Stimulated activated CD4-positive, alpha-beta T cell treated with anti-CD3 and anti-CD28 coated beads, Interleukin-4, amount 100 ng/mL, for 1 hour (primary cell): ENCODE measurements at places on chromosomes 3 and 15.

- DNase-seq: no peak
Measured at GRCh38 chr3:13332158-13332557, 88.0 kb downstream of the NUP210 start.

DNA sequence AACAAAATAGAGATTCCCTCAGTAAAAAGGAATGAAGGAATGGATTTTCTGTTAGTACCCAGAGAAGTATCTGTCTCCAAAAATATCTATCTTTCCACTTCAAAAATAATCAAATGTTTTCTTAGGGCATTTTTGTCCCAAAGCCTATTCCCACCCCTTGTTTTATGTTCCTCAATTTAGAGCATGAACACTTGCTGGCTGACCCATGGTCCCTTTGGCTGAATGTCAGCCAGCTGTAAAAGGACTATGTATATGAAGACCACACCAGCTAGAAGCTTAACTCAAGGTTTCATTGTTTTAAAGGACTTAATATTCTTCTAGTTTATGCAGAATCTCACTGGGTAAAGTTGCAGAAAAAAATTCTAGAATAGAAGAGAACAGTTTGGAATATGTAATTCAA, 931.2 kb downstream of the MCTP2 start:
- no peak for DNase-seq

DNA sequence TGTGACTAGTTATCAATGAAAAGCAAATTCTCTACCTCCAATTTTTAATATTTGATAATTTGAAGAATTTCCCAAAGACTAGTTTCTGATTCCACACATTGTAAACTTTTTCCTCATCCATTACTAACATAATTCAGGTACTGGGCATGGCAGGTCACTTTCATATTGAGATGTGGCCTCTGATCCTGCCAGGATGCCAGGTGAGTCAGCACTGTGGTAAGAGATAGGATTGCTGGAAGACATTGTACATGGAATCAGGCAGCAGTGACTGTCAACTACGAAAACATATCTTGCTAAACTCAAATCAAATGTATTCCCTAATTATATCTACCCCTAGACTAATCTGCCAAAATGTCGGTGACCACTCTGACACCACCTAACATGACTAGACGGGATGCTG, 33.2 kb upstream of the POU1F1 start:
- DNase-seq: no peak

DNA sequence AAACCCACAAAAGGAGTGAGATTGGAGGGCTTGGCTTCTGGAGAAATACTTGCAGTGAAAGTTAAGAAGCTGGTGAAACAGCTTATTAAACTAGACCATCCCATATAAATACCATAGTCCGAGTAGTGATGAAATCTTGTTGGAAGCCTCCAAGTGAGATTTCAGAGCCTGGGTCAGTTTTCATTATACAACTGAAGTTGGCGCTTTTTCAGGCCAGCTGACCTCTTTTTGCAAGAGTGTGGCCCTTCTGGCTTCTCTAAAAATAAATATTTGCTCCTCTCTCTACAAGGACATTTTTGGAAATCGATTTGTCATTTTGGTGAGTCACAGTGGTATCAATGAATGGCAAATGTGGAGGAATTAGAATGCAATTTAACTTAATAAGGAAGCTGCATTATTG, 51.2 kb upstream of the THRB start:
- DNase-seq: no peak
